ACHN (cell line): ENCODE measurements at places on chromosomes 2 and 18.

- DNase-seq = no peak
Observed at GRCh38 chr2:202642567-202642966, 7.8 kb downstream of the FAM117B start.

- no peak for DNase-seq
Observed at GRCh38 chr2:29035016-29035745, 39.1 kb downstream of the PCARE start.

DNA sequence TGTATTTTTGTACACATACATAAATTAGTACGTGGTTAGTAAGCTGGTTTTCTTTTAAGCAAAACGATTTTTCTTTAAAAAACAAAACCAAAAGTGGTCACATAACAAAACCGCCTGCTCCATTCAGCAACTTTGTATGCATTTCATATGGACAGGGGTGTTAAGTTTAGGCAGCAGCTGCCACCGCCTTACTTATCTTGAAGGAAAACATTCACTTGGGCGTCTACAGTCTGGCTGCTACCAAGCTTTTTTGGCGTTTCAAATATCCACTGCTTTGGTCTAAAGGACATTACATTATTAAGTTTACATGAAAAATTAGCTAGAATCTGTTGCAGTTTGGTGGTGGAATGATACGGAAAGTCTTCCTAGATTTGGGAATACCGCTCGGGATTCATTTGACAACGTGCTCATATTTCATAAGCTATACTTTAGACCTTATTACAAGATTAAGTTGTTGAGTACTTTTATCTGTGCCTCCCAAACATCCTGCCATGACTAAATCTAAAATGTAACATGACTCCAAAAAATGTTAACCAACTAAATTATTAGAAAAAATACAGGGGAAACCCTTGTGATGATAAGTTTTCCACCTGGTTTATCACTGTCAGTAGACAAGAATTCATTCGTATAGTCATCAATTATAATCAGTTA, 214.8 kb downstream of the NEDD4L start:
- no peak for DNase-seq

DNA sequence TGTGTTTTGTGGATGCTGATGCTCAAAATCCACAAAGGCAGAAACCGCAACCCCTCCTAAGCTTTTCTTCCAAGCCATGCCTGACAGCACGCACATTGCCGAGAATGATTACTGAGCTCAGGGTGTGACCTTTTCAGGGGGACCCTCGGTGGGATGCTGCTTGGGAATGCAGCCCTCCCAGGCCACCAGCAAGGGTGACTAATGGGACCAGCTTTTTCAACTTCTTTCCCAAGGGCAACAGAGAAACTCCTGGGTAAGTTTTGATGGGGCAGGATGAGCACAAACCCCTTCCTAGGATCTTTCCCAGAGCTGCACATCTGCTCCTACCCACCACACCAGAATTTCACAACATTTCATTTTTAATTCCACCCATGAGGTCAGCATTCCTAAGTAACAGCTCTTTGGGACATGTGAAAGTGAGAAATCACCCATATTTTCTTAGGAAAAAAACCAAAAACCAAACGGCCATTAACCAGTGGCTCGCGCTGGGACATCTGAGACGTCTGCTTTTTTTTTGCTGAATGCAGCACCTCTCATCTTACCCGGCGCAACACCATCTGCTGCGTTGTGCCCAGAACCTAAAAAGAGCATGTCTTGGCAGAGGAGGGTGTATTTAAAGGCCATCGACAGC, 119.0 kb downstream of the ARL4C start:
- no peak for DNase-seq

DNA sequence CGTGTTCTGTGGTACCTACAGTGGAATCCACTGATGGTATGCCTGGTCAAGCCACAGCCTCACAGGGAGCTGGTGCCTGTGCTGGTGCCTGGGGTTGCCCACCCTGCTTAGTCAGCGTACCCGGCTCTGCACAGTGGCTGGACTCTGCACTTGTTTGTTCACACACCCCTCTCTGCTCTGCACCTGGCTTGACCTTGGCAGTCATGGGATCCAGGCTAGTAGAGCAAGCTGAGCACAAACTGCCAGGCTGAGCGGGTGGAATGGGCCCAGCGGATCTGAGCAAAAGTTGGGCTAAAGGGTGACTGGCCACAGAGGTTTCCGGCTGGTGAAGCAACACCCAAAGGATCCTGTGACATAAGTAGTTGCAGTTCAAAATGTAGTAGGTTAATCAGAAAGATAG, 163.5 kb downstream of the CDH19 start:
- no peak for DNase-seq

DNA sequence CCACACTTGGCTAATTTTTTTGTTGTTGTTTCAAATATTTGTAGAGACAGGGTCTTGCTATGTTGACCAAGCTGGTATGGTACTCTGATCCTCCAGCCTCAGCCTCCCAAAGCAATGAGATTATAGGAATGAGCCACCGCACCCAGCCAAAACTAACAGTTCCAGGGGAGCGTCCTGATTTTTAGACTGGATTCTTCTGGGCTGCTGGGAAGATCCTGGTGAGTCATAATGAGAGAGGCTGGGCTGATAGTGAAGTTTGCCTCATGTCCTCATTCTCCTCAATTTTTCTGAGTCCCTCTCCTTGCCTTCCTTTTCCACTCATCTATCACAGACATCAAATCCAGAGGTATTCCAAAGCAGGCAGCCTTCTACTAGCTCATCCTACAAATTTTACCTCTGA, 81.3 kb downstream of the VSNL1 start:
- no peak for DNase-seq

DNA sequence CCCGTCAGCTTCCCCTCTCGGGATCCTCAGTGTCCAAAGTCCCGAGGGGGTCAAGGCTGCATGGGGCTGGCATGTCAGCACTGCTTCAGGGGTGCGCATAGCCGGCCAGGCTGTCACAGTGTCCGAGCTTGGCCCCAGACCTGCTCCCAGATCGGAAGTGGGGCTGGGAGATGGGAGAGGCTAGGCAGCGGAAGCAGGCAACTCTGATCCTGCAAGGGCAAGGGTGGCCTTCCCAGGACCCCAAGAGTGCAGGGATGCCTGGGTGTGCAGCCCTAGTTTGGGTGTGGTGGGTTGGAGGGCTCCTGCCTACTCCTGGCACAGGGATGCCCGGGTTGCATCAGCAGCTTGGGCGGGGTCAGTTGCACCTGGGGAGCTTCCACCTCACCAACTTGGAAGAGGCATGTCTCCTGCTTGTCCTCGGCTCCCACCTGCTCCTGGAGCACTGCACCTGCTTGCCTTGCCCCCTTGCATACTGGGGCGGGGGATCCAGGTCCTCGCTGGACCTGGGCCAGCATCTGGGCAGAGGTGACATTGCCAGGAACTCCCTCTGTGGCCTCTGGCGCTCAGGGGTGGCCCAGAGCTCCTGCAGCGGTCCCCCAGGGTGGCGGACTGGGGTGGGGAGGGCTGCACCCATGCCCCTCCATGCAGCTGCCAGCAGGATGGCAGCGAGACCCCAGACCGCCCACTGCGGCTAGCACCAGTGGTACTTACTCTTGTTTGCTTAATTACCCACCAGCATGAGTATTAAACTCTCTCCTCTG, 41.3 kb downstream of the CBLN2 start:
- DNase-seq = no peak

GRCh38 chr2:61244694-61245093, 82.7 kb downstream of the C2orf74 start:
- DNase-seq = no peak

- DNase-seq = no peak
Observed at GRCh38 chr2:10775831-10776230, 36.8 kb downstream of the PDIA6 start.

- no peak for DNase-seq
Observed at GRCh38 chr2:98486374-98486981, 41.8 kb downstream of the INPP4A start.

DNA sequence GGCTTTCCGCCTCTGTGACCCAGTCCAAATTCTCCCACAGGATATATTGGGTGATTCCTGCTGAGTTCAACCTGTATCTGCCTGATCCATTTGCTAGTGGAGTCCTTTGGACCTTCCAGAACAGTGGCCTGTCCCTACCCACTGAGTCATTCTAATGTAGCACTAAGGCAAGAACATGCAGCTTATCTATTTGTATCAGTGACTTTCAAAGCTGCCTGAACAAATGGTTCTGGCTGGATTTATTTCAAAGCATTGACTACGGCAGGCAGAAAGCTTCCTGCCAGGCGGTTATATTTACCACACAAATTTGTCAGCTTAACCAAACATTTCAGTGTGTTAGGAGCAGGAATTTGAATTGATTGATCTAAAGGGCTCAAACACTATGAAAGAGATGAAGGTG, 613.4 kb downstream of the DCC start:
- no peak for DNase-seq

GRCh38 chr2:77520641-77521547, 1.3 kb downstream of the LRRTM4 start:
- DNase-seq = no peak
